ENCODE measurements at places on chromosomes 5 and 9.

DNA sequence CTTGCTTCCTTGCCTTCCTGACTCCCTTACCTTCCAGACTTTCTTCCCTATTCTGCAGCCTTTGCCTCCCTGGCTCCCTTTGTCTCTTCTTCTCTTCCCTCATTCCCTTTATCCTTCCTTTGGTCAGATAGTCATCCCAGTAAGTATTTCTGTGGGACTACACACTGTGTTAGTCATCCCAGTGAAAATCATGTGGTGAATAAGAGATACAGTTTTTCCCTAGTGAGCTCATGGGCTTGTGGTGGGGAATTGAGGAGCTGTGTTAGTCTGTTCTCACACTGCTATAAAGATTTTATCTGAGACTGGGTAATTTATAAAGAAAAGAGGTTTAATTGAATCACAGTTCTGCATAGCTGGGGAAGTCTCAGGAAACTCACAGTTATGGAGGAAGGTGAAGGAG, 109.8 kb upstream of the EDIL3 start:
- DNase-seq, result no peak

DNA sequence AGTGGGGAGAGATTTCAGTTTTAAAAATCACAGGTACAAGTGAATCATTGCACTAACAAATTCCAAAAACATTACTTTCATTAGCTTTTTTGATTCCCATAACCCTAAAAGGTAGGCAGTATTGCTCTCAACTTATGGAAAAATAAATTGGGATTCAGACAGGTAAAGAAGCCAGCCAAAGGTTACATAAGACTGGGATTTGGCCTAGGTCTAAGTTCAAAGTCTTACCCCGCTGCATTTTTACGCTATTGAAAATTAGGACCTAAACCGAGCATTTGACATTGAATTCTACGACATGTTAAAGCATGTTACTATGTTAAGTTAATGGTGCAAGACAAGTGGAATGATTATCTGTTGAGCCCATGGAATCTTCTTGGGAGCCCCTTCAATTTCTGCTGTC, 89.6 kb downstream of the ENC1 start:
- no peak for DNase-seq

DNA sequence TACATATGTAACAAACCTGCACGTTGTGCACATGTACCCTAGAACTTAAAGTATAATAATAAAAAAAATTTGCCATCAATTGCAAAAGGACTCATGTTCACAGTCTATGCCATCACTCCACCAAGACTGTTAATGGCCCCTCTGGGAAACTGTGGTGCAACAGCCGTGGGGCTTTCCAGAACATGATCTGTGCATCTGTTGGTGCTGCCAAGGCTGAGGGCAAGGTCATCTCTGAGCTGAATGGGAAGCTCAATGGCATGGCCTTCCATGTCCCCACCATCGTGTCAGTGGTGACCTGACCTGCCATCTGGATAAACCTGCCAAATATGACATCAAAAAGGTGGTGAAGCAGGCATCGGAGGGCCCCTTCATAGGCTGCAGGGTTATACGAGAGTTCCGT, 33.4 kb upstream of the AGXT2 start:
- DNase-seq, result no peak

- DNase-seq, result no peak
These were observed 970.9 kb upstream of the NUDT12 start for GRCh38 chr5:104533498-104533897.

- DNase-seq, result no peak
These were observed 5.1 kb upstream of the POU5F2 start for GRCh38 chr5:93746406-93747056.

- no peak for DNase-seq
These were observed 105.6 kb downstream of the PSD2 start for GRCh38 chr5:139901251-139901575.

- DNase-seq, result no peak
These were observed 1.7 kb upstream of the GBGT1 start for GRCh38 chr9:133165452-133165730.

GRCh38 chr5:159912033-159912800, 4.1 kb upstream of the ADRA1B start:
- no peak for DNase-seq

DNA sequence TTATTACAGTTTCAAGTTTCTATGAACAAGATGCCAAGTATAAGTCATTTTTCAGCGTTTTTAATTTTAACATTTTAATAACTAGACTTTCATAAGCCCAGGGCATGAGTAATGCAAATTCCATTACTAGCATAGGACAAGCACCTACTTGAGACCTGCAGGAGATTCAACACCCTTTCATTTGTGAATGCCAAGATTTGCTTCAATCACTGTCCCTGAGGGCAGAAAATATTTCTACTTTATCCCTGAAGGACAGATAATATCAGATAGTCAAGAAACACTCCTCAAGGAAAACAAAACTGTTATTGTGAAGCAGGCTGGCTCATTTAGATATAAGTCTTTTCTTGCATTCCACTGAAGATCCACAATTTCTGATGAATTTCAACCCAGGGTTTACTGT, 27.7 kb upstream of the ZNF622 start:
- no peak for DNase-seq

DNA sequence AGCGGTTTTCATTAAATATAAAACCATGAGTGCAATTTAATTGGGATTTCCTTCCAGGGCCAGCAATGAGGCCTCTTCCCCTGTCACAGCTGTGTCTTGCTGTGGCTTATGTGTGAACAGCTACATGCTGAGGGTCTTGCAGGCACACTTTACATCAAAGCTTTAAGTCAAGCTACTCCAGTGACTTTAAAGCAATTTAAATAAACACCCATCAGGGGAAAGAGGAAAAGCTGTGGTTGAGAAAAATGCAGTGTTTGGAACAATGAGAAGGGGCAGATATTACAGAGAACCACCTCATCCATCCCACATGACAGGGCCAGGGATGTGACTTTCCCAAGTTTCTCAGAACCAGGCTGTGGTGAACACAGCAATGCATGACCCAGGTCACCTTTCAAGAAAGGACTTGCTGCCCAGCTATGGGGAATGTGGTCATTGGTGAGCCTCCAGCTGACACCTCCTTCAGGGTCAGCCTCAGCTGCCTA, 115.9 kb upstream of the LPAR1 start:
- DNase-seq, result no peak

DNA sequence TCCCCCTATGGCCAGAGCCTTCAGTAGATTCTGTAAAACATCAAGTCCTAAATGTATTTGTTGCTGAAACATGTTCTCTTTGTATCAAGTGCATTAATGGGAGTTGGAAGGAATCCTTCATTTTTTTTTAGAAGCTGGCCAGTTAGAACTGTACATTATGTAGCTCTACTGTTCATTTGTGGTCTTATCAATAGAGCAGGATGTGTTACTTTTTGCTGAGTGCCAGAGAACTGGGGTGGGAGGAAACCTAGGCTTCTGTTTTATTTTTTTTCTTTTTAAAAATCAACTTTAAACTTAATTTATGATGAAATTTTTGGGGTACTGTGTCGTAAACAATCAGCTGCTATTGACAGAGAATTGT, 5.1 kb downstream of the PIP5K1B start:
- DNase-seq, result no peak

DNA sequence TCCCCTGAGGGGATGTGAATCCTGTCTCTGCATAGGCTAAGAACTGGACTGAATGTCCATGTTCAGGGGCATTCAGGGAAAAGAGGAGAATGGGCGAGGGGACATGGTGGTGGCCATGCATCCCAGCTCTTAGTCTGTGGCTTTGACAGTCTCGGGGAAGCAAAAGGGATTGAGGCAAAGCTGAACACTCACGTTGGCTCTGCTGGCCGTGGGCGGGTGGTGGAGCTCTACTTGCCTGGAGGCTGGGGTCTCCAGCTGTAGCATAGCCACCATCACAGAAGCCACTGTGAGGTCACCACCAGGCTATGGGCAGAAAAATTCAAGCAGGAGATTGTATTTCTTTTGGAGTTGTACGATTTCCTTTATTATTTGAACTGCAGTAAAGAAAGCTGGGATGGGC, 4.1 kb downstream of the GARIN3 start:
- DNase-seq, result no peak

- DNase-seq, result no peak
These were observed 131.8 kb downstream of the GAPVD1 start for GRCh38 chr9:125393426-125393825.

GRCh38 chr5:176583076-176583475, 26.9 kb downstream of the GPRIN1 start:
- DNase-seq, result no peak

DNA sequence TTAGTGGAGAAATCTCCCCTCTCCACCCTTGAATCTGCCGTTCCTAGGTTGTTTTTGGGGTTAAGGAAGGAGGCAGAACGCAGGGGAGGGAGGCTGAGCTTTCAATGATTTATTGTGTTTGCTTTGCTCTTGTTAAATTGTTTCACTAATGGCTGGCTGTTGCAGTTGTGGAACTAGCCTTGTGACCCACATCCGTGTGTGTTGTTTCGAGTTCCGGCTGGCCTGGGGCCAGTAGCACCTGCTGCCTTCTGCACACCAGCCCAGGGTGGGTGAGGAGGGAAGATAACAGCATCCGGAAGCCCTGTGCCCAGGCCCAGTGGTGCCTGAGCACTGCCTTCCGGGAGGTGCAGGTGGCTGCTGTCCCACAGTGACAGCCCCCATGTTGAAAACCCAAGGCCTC, 3.6 kb downstream of the ERGIC1 start:
- DNase-seq, result no peak

DNA sequence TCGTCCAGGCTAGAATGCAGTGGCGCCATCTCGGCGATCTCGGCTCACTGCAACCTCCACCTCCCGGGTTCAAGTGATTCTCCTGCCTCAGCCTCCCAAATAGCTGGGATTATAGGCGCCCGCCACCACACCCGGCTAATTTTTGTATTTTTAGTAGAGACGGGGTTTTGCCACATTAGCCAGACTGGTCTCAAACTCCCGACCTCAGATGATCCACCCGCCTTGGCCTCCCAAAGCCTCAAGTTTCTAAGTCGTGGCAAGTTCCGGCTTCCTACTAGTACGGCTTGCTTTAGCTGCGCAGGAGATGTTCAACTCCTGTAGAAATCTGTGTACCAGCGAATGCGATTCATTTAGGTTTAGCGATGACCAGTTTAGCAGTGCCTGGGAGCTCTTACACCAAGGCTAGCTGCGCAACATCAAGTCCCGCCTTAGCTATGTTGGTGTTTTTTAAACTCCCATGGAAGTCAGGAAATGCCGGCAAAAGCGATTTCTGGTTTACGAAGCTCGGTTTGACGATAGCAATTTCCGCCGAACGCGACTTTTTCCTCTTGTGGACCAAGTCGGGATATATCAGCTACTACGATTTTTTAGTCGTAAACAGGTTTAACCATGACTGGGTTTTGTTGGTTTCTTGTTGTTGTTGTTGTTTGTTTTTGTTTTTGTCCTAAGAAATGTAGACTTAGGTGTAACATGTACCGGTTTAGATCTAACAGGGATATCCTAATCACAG, 46.4 kb downstream of the ANXA2R start:
- DNase-seq, result no peak

DNA sequence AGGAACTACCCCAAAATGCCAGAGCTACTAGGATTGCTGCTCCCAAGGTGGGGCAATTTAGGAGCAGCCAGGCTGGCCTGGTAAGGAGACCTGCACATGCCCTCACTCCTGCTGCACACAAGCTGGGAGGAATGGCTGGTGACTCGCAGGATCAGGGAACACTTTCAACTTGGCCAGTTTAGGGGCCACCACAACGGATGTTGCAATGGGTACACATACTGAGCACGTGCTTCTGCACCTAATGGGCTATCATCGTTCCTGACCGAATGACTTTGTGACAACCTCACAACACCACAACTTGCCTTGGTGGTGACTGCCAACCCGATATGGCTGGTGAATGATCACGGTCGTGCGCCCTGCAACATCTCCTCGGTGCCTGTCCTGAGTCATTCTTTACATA, 172.0 kb downstream of the ROR2 start:
- no peak for DNase-seq

GRCh38 chr9:125317704-125318103, 56.1 kb downstream of the GAPVD1 start:
- no peak for DNase-seq

DNA sequence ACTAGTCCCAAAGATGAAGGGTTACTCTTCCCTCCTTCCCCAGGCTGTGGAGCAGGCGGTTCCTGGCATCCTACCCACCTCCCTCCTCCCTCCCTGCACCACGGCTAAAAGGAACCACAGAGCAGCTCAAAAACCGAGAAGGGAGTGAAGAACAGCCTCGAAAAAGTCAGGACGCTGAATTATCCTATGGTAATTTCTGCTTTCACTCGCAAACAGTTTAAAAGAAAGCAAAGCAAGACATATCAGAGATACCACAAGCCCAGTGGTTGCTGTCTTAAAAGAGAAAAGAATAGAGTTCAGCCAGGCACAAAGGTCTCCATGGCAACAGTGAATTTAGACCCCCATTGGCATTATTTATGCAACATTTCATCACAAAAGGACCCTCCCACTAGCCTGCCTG, 315.4 kb downstream of the CTNND2 start:
- no peak for DNase-seq

DNA sequence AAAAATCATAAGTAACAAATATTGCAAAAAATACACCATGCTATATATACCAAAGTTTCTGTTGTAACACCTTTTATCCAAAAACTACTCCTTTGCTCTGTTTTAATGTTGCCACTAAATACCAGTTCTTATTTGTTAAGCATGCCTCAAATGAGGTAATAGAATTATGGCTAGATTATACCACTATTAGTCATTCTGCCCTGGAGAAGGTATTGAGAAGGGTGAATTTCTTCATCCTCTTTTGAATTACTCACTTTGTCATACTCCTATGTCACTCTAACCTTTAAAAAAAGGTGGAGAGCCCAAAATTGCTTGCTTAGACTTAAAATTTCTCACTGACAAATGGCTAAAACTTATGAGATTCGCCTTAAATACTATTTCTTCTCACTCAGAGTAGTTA, 750.9 kb downstream of the MAT2B start:
- no peak for DNase-seq

DNA sequence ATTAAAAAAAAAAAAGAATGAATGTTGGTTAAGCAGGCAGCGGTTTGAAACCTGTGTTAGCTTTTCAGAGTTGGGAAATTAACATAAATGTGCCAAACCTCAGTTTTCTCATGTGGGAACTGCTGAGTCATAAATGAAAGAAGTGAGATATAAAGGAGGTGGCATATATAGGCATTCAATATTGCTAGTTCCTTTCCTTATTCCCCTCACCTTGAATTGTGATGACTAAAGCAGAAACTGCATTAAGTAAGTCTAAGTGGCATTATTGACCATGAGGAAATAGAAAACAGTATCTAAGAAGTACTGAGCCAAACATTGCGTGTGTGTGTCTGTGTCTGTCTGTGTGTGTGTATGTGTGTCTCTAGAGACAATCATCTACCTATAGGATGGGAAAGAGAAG, 691.2 kb downstream of the TLR4 start:
- no peak for DNase-seq

GRCh38 chr9:72592502-72593403, 71.3 kb downstream of the TMC1 start:
- DNase-seq, result no peak

- DNase-seq, result peak; percentile 5
These were observed 802 bp downstream of the SPIN1 start for GRCh38 chr9:88388886-88389605.

GRCh38 chr9:133726401-133727276, 11.5 kb downstream of the SARDH start:
- DNase-seq, result peak; percentile 31

GRCh38 chr5:159106193-159106568, 6.5 kb upstream of the EBF1 start:
- no peak for DNase-seq
